ENCODE measurements at places on chromosomes 7 and 10.
A peak's percentile ranks its signal among the peaks of the same experiment; 100 is the strongest.

DNA sequence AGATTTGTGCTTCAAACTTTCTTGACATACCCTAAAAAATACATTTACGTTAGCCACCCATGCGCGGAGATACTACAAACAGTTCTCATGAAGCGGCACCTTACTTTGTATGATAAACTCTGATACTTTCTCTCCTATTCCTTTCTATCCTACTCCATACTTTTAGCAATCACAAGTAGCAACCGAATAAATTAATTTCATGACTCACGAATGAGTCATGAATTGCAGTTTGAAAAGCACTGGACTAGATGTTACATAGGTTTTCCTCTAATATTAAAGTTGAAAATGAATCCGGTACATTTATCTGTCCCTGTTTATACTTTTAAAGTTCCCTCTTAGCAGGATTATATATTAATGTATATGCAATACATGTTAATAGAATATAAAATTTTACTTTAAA lies 67.6 kb downstream of the CUBN start:
- DNase-seq = no peak

GRCh38 chr10:2978111-2978510 lies 89.2 kb upstream of the PFKP start:
- no peak for DNase-seq

DNA sequence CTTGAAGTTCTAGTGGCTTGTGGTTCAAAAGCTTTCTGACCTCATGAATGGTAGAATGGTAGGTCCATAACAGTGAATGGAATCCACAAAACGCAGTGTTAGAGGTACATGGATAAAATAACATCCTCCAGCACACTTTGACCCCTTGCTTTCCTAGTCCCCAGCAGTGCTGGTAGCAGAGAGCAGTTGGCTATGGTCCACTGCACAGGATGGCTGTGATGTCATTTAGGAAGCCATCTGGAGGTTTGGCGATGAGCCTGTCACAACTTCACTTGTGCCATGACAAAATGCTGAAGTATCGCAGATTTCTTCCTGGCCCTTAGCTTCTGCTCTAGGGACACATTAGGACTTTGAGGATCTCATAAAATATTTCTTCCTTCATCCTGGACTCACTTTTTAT lies 300.0 kb upstream of the FZD8 start:
- no peak for DNase-seq

- DNase-seq = no peak
Observed at GRCh38 chr10:20892011-20892585, 5.0 kb downstream of the NEBL start.

DNA sequence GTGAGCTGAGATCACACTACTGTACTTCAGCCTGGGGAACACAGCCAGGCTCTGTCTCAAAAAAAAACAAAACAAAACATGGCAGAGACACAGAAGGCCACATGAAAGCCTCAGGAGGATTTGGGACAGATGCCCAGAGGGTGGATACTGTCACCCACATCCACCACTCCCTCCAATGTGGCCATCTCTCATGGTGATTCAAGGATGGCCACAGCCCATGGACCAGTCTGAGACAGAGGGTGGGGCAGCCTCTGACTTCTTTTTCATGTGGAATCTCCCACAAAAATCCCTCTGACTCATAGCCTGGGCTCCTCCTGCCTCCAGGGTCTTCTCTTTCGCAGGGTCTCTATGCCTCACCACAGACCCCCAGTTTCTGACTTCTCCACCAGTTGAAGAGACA lies 59.0 kb upstream of the GTF2I start:
- DNase-seq = no peak

GRCh38 chr10:71933651-71934050 lies 30.5 kb upstream of the CHST3 start:
- DNase-seq = peak; percentile 55

DNA sequence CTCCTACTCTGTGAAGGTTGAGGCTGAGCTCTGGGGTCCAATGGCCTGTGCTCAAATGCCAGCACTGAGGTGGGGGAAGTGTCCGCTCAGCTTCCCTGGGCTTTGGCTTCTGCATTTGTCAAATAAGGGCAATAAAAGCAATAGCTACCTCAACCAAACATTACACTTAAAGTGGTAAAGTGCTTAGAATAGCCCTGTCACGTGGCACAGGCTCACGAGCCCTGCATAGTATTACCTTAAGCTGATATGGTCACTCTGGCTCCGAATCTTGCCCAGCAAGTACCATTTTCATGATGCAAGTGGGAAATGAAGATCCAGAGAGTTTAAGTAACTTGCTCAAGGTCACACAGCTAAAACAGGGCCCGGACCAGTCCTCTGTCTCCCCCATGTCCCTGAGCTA lies 451.1 kb upstream of the ZMIZ1 start:
- DNase-seq = no peak

- DNase-seq = no peak
Observed at GRCh38 chr10:63713191-63714144, 192.3 kb downstream of the REEP3 start.

GRCh38 chr7:1156782-1157535 lies 3.0 kb downstream of the ZFAND2A start:
- DNase-seq = no peak

DNA sequence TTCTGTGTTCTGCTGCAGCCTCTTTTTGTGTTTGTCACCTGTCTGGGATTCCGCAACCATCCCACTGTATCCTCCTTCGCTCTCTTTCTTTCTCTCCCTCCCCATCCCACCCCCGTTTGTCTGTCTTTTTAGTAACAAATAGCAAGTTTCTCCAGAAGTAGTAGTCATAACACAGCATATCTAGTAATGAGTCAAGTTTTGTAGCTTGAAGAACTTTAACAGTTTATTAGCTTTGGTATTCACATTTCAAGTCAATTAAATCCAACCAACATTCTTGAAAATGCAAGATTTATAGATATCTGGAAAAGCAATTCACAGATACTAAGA lies 154.1 kb upstream of the MTPN start:
- no peak for DNase-seq

- DNase-seq = no peak
Observed at GRCh38 chr10:119493155-119493554, 49.4 kb downstream of the RGS10 start.

DNA sequence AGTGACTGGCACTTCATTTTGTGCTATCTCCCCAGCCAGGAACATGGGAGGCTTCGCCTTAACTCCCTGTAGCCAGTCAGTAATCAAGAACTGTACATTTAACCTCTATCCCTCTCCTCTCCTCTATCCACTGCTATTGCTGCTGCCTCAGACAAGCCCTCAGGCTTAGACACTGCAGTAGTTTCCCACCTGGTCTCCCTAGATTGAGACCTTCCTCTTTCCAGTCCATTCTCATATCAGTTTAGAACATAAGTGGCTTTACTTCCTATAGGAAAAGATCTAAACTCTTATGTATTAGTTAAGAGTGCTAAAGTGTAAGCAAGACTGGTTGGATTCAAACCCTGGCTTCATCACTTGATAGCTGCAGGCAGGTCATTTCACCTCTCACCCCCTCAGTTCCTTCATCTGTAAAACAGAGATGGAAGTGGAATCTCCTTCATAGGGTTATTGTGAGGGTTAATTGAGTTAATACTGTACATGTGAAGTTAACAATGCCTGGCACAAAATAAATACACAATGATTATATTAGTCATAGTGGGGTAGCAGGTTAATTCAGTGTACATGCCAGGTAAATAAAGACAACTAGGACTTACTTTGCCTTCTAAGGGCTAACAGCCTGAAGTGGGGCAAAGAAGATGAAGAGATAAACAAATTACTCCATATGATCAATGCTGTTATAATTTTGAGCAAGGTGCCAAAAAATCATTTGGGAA lies 76.1 kb downstream of the ZNF277 start:
- no peak for DNase-seq

- no peak for DNase-seq
Observed at GRCh38 chr10:110326351-110327032, 21.8 kb upstream of the SMNDC1 start.

- no peak for DNase-seq
Observed at GRCh38 chr10:108782411-108782810, 1140.9 kb downstream of the XPNPEP1 start.

DNA sequence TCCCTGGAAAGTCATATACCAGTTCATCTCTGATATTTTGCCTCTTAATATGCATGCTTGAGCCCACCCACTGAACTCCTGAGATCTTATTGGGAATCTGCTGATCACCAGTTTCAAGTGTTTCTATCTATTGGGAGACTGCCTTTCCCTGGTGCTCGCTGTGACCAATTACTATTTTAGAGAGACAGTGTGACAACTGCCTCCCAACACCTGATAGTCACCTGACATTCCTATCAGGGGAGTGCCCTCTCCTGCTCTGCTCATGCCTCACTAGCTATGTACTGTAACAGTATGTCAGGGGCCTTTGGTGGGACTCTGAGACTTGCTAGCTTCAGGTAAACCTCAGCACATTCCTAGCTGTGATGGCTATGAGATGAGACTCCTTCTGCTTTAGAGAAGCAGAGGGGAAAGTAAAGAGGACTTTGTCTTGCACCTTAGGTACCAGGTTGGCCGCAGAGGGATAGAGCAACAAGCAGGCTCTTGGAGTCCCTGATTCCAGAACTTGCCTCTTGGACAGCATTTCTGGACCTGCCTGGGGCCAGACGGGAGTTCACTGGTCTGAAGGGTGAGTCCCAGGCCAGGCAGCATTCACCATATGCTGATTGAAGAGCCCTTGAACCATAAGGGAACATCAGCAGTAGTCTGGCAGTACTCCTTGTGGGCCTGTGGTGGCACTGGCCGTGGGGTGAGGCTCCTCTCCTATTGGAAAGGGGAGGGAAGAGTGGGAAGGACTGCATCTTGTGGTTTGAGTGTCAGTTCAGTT lies 34.4 kb upstream of the ARHGAP12 start:
- DNase-seq = no peak

GRCh38 chr7:84069999-84070500 lies 124.5 kb downstream of the SEMA3A start:
- DNase-seq = no peak

- no peak for DNase-seq
Observed at GRCh38 chr7:114539575-114539974, 125.0 kb downstream of the FOXP2 start.

DNA sequence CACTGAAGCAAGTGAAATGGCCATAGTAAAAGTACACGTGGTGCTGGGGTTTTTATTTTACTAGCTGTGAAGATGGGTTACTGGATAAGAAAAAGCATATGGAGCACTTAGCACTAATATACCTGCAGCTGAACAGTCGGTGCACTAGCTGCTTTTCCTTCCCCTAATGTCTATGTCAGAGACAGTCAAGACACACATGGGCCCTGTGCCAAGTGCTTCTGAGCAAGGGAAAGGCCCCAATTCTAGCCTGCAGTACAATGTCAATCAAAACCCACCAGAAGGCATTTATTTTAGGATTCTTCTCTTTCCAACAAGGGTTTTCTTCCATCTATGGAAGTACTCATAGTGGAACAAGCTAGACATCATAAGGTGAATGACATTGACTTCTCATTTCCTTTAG lies 716.7 kb downstream of the CCSER2 start:
- DNase-seq = no peak

DNA sequence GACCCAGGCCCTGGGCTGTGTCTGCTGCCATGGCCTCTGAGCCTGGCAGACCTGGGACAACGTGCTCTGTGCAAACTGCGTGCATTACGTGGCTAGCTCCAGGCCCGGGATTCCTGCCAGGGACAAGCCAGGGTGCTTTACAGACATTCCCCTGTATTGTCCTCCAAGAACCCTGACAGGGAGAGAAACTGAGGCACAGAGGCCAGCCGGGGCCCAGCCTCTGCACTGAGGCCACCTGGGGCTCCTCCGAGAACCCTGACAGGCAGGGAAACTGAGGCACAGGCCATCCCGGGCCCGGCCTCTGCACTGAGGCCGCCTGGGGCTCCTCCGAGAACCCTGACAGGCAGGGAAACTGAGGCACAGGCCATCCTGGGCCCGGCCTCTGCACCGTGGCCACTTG lies 64.9 kb downstream of the CFAP46 start:
- DNase-seq = no peak

GRCh38 chr10:130543794-130544193 lies 407.6 kb downstream of the GLRX3 start:
- DNase-seq = no peak

- no peak for DNase-seq
Observed at GRCh38 chr7:64504581-64505120, 58.2 kb downstream of the ZNF680 start.

- no peak for DNase-seq
Observed at GRCh38 chr10:97067716-97068391, 117.9 kb downstream of the SLIT1 start.

DNA sequence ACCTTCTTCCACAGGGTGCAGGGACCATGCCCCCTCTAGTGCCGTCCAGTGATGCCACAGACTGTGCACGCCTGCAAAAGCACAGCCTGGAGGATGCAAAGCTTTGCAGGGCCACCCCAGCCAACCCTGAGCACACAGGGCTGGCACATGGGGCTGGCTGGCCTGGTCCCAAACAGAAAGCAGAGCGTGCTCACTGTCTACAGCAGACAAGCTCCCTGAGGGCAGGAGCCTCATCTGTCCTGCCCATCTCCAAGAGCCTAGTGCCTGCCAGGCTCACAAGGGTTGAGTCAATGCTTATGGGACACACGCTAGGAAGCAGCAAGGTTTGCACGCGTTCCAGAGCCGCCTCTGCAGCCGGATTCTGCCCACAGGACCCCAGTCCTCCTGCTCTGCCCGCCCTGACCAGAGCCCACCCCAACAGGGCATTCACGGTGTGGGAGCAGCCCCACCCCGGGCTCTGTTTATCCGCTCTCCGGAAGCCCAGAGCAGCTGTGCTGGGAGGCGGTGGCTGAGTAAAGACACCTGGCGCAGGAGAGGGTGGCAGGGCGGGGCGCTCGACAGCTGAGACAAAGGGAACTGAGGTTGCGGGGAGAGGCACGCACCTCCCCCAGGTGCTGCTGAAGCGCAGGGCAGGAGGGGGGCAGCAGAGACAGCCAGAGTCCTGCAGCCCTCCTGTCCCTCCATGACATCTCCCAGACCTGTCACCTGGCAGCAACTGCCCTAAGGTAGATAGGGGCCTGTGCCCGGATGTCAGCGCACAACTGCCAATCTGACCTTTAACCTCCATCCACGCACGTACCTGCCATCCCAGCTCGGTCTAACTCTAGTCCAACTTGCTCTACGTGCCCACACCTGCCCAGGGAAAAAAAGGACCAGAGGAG lies 4.3 kb downstream of the KCNH2 start:
- no peak for DNase-seq

- DNase-seq = no peak
Observed at GRCh38 chr10:103280506-103280905, 3.6 kb downstream of the INA start.

DNA sequence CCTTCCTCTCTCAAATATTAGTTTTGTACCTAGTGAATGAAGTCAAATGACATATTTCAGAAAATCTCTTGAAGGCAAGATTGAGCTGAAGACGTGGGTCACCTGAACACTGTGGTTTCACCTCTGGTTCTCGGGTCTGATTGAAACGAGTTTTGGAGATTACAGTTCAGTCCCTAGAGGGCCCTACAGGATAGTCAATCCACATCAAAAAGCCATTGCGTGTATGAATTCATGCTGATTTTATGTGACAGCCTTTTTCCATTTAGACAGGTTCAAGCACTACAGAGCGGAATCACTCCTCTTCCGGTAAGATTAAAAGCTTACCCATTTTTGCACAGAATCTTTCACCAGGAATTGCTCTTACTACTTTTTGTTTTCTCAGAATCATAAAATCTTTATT lies 62.2 kb downstream of the VIM start:
- DNase-seq = no peak

- DNase-seq = peak; percentile 12
Observed at GRCh38 chr7:1669064-1669951, 769 bp upstream of the ELFN1 start.
